ENCODE measurements at places on chromosomes 3 and 15.

GRCh38 chr3:180408654-180409053 lies 193.3 kb upstream of the TTC14 start:
- DNase-seq = no peak

DNA sequence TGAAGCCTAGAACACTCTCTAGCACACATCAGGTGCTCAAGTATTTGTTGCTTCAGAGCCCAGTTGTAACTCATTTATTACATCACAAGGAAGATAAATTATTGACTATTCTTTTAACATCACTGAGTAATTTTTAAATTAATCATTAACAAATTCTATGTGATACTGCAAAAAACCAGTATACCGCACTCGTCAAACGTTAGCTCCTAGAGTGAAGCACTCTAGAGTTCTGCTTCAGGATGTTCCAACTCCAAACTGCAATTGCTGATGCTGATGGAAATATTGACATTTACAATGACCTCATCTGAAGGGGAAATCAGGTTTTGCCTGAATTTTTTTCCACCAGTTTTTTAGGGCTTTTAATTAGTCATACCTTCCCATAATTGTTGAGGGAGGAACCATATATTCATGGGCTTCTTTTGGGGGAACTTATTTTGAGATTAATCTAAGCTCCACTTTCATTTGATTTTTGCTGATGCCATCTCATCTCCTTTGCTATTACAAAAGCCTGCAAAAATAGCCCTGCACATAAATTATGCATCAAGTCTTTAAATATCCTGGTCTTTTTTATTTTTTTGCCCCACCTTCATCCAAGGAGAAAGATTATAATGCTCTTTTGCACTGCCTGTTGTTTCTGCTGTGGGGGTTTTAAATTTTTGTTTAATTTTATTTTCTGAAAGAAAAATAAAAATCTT lies 123.0 kb upstream of the STAC start:
- DNase-seq = no peak

GRCh38 chr15:77959432-77959879 lies 118.1 kb downstream of the TBC1D2B start:
- DNase-seq = peak; percentile 75

GRCh38 chr3:12423918-12424630 lies 60.2 kb upstream of the TSEN2 start:
- no peak for DNase-seq

GRCh38 chr3:161347726-161348125 lies 23.6 kb downstream of the SPTSSB start:
- no peak for DNase-seq

GRCh38 chr3:173584838-173585831 lies 187.6 kb downstream of the NLGN1 start:
- no peak for DNase-seq

DNA sequence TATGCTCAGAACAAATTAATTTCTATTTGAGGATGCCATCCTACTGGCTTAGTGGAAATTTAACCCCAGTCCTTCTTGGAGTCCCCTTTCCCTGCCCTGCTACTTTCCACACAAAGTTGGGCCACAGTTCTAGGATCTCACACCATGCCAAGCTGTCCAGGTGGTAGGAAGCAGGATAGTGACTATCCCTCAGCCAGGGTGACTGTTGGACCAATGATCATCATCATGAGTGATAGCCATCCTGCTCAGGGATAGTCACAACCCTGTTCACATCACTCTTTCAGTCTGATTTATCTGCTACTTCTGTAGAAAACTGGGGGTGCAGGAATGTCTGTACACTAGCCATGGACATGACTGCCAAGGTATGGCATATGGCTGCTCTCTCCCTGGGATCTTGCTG lies 12.8 kb downstream of the HRG start:
- no peak for DNase-seq
